Adipocyte (in vitro differentiated cells): ENCODE measurements at places on chromosomes 11 and 22.

- DNase-seq: peak; percentile 69
Measured at GRCh38 chr11:123194337-123195187, 486 bp downstream of the CLMP start.

GRCh38 chr11:65411681-65412070 lies 10.9 kb upstream of the NEAT1 start:
- DNase-seq: no peak

DNA sequence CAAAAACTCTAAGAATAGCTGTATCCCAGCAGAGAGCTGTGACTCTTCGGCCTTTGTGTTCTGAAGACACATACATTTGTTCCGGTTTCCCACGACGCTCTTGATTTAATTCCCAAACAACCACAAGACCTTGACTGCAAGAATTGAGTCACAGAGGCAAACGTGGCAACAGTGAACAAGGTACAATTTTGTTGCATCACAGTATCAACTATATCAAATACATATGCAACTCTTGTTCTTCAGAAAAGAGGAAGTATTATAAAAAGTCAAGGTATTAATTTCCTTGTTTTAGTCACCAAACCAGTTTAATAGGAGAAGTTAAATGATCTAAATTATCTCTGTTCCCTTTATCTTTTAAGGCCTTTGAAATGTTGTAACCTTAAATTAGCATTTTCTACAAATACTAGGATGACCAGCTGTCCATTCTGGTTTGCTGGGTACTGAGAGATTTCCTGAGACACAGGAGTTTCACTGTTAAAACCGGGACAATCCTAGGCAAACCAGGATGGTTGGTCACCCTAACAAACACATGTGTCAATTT lies 11.1 kb downstream of the HPS5 start:
- peak; percentile 61 for DNase-seq

DNA sequence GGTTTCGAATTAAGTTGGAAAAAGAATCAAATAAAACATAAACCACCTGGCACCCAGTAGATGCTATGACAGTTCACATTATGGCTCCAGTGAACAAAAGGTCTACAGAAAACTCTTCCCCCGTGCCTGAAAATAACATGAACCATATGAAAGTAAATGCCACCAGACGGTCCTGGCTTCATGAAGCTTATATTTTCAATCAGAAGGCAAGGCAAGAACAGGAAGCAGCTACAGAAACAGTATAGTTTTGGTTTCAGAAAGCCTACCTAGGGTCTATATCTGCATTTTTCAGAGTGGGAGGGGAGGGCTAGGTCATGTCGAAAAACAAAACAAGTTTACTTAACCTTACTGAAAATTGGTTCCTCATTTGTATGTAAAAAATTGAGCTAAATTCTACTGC lies 9.8 kb downstream of the RAB30 start:
- no peak for DNase-seq

- no peak for DNase-seq
Measured at GRCh38 chr11:75143420-75143731, 7.5 kb upstream of the SLCO2B1 start.
